ENCODE measurements at places on chromosomes 2 and 18. TPM values are rescaled to one million over a fixed set of nuclear protein-coding genes. Genes with fewer than 3 reads are reported as not detected.
A peak's percentile ranks its signal among the peaks of the same experiment; 100 is the strongest.

- no peaks in the 10 kb centered on the region for H3K36me3 ChIP-seq
- no peak overlapping the region for H3K27ac ChIP-seq
- peak; percentile 44 for DNase-seq
- no peaks in the 10 kb centered on the region for H3K27me3 ChIP-seq
Measured at GRCh38 chr18:74196220-74197119, 48.1 kb downstream of the TIMM21 start.

GRCh38 chr2:68088940-68089339 lies 26.1 kb upstream of the C1D start:
- H3K27me3 ChIP-seq: no peaks in the 10 kb centered on the region
- no peak overlapping the region for H3K27ac ChIP-seq
- H3K36me3 ChIP-seq: no peaks in the 10 kb centered on the region
- no peaks in the 10 kb centered on the region for H3K4me1 ChIP-seq
- no peak overlapping the region for H3K4me3 ChIP-seq
- no peak for DNase-seq

DNA sequence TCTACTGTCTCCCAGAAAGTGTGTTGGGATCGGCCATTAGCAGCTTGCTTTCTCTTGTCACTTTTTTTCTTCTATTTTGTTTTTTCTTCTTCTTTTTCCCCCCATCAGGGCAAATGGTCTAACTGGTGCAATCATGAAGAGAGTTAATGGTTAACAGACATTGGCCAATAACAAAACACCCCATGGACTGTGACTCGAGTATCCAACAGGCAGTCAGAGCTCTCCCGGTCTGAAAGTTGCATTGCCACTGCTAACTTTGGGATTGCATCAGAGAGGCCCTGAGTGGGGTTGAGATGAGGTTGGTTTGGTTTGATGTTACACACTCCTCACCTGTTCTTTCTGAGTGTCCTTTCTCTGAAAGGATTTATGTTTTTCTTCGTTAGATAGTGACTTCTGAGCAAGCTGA lies 12.9 kb upstream of the SNORC start:
- H3K27me3 ChIP-seq: no peaks in the 10 kb centered on the region
- DNase-seq: no peak
- H3K4me3 ChIP-seq: no peak overlapping the region

DNA sequence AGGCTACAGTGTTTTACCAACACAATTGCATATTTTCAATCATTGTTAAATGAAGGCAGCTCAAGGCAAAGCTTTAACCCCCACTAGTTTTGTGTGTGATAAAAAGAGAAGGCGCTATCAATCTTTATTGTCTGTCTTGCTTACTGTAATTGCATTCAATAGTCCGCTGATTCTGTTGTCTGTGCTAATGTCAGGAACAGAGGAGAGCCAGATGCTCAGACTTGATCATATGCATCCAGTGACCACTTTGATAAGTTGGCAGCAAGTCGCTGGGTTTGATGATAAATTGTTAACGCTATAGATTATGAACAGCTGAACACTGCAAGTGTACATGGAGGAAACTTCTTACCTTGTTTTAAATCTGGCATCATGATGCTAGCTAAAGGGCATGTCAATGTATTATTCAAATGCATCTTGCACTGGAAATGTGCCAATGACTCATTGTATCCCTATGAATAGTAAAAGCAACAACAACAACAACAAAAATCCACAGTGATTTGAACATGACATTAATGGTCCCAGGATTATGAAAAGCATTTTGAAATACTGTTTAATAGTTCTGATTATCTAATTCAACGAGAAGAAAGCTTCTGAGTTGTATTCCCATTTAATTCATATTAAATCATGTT lies 423.5 kb upstream of the FANCL start:
- DNase-seq: no peak
- H3K36me3 ChIP-seq: no peaks in the 10 kb centered on the region
- H3K27ac ChIP-seq: no peak overlapping the region
- H3K4me3 ChIP-seq: no peak overlapping the region
- no peaks in the 10 kb centered on the region for H3K4me1 ChIP-seq

DNA sequence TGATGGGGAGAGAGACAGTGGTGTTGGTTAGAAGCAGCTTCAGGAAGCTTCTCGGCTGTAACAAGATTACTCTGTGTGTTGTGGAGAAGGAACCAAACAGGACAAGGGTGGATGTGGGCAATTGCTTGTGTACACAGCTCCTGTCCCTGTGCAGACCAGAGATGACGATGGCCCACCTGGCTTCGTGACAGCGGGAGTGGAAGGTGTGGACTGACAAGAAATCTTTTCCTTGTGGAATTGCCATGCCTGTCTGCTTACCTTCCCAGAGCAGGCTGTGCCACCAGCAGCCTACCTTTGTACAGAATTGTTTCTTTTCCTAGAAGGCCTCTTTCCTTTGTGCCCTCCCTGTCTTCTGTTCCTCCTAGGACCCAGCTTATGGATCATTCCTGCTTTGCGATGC lies 93.8 kb downstream of the ITGB1BP1 start:
- H3K27ac ChIP-seq: no peak overlapping the region
- H3K36me3 ChIP-seq: peaks cover 6% of the 10 kb centered on the region

GRCh38 chr2:20992201-20992711 lies 51.6 kb downstream of the APOB start:
- no peaks in the 10 kb centered on the region for H3K4me1 ChIP-seq
- no peaks in the 10 kb centered on the region for H3K27me3 ChIP-seq
- DNase-seq: no peak
- H3K36me3 ChIP-seq: no peaks in the 10 kb centered on the region

DNA sequence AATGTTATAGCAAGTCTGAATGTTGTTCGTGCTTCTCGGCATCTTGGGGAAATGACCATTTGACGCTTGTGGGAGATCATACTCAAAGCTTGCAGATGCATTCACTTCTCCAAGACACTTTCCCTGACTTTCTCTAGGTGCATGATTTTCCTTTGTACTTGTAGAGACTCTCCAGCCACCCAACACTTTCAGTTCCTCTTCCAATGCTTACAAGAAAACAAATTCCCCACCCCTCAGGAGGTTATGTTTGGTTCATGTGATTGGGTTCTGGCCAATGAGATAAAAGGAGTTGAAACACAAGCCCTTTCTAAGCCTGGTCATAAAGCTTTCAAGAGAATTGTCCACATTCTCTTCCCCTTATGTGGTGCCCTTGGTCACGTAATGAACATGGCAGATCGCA lies 156.3 kb downstream of the EPHA4 start:
- DNase-seq: no peak
- no peak overlapping the region for H3K27ac ChIP-seq
- no peak overlapping the region for H3K4me3 ChIP-seq
- no peaks in the 10 kb centered on the region for H3K4me1 ChIP-seq

- H3K27ac ChIP-seq: no peak overlapping the region
- no peak for DNase-seq
- no peaks in the 10 kb centered on the region for H3K27me3 ChIP-seq
- no peaks in the 10 kb centered on the region for H3K36me3 ChIP-seq
- no peak overlapping the region for H3K4me3 ChIP-seq
Measured at GRCh38 chr2:14569294-14569693, 63.2 kb upstream of the LRATD1 start.

GRCh38 chr2:21411741-21412140 lies 288.0 kb downstream of the TDRD15 start:
- DNase-seq: no peak
- no peak overlapping the region for H3K4me3 ChIP-seq
- H3K36me3 ChIP-seq: no peaks in the 10 kb centered on the region
- no peaks in the 10 kb centered on the region for H3K27me3 ChIP-seq
- peaks cover 22% of the 10 kb centered on the region for H3K4me1 ChIP-seq

GRCh38 chr18:59646228-59646962 lies 50.8 kb downstream of the CCBE1 start:
- no peak for DNase-seq
- H3K27ac ChIP-seq: no peak overlapping the region
- H3K4me1 ChIP-seq: no peaks in the 10 kb centered on the region
- H3K4me3 ChIP-seq: no peak overlapping the region
- no peaks in the 10 kb centered on the region for H3K27me3 ChIP-seq

- no peaks in the 10 kb centered on the region for H3K27me3 ChIP-seq
- H3K36me3 ChIP-seq: no peaks in the 10 kb centered on the region
- no peak for DNase-seq
- H3K4me1 ChIP-seq: no peaks in the 10 kb centered on the region
- no peak overlapping the region for H3K4me3 ChIP-seq
Measured at GRCh38 chr2:156490466-156490840, 54.3 kb downstream of the GPD2 start.

DNA sequence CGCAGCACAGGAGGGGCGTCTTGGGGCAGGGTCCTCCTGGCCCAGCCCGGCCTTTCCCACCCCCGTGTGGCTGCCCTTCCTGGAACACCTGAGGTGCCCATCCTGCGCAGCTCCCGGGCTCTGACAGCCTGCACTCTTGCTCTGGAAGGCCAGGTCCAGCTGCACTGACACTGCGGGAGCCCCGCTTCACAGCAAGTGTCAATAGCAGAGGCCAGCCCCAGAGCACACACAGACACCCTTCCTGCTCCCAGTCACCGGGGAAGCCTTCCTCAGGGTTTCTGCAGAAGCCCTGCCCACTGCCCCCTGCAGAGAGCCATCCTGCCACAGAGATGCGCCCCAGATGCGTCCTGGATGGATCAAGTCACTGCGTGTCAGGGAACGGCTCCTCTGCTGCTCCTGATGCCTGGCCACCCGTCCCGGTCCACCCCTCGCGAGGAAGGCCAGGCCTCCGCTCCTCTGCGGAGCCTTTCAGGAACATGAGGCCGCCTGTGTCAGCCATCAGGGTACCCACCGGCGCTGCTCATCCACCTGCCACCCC lies 519.2 kb upstream of the MYT1L start:
- H3K4me1 ChIP-seq: no peaks in the 10 kb centered on the region
- no peaks in the 10 kb centered on the region for H3K36me3 ChIP-seq
- no peak for DNase-seq
- H3K27ac ChIP-seq: no peak overlapping the region

DNA sequence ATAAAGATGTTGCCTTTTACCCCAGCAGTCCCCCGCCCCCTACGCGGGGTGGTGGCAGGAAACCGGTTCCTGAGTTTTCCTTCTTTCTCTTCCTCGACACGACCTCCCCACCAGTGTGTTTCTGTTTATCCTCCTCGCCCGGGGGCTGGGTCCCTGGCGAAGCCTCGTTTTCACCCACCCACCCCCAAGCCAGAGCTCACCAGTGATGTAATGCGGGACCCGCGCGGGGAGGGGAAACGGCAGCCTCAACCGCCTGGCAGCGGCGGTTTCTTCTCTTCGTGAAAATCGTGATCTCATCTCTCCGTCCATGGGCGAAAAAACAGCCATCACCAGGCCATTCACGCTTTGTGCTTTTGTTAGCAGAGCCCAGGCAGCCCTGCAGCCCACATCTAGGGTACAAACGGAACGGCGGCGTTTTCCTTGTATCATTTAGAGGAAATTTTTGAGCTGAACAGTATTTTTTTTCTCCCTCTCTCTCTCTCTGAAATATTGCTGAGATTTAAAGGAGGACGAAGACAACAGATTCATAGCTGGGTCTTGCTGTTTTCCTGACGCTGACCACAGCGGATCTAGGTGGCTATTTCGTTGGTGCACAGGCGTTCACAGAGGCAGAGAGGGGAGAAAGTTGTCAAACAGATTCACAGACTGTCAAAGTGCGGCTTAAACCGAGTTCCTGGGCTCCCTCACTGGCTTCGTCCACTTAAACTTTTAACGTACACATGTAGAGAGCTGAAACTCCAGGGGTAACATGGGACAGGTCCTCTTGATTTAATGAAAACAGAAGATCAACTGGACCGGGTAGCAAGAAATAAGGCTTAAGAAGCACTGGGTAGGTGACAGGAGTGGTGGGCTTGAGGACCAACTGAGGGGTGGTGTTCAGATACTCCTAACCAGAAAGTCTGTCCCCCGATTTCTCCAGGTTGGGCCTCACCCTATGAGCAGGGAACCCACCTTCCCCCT lies 21.9 kb upstream of the PAX3 start:
- peaks cover 17% of the 10 kb centered on the region for H3K4me1 ChIP-seq
- H3K27ac ChIP-seq: no peak overlapping the region
- H3K36me3 ChIP-seq: no peaks in the 10 kb centered on the region
- H3K4me3 ChIP-seq: no peak overlapping the region
- H3K27me3 ChIP-seq: peaks cover 52% of the 10 kb centered on the region
- no peak for DNase-seq

GRCh38 chr2:171447675-171448074 lies 13.6 kb downstream of the DCAF17 start:
- H3K36me3 ChIP-seq: peaks cover 46% of the 10 kb centered on the region
- H3K27ac ChIP-seq: no peak overlapping the region

DNA sequence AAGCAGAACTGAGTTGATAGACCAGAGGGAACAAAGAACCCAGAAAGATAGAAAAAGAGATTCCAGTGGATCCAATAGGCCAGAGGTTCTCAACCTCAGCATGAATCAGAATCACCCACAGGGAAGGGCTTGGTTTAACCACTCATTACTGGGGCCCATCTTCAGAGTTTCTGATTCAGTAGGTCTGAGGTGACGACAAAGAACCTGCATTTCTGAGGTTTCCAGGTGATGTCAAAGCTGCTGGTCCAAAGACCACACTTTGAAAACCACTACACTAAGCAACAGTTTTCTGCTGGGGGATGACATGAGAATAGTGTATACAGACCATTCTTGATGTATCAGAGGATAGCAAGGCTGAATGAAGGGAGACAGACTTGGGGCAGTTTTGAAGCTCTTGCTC lies 296.9 kb upstream of the STON1 start:
- H3K4me3 ChIP-seq: no peak overlapping the region
- H3K36me3 ChIP-seq: no peaks in the 10 kb centered on the region
- no peaks in the 10 kb centered on the region for H3K4me1 ChIP-seq

Gene MAP3K19
- total RNA-seq: not detected

Gene ARHGAP15
- not detected for total RNA-seq

Gene BMP10
- total RNA-seq: not detected

Gene IL18RAP
- not detected for total RNA-seq

Gene IHH
- total RNA-seq: not detected

Gene PSD4
- 3.2 TPM for total RNA-seq

Gene ANKRD30B
- not detected for total RNA-seq

Gene KIF1A
- not detected for total RNA-seq

All from SJSA1 (cell line).